ENCODE measurements at places on chromosomes 16 and 17.

DNA sequence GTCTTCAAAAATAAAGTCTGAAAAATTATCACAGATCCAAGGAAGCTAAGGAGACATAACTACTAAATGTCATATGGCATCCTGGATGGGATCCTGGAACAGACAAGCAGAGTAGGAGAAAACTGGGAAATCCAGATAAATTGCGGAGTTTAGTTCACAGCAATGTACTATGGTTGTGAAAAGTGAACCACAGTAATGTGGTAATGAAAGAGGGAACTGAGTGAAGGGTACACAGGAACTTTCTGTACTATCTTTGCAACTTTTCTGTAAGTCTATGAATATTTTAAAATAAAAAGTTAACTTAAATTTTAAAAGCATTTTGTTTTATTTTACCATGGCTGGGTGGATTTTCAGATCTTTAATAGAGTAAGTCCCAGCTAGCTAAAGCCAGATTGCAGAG is 16.3 kb downstream of the SLFN12L start:
- no peak for DNase-seq

GRCh38 chr17:17769869-17770631 is 66.7 kb downstream of the SREBF1 start:
- no peak for DNase-seq

- no peak for DNase-seq
Measured at GRCh38 chr16:82834151-82834815, 207.5 kb downstream of the CDH13 start.

GRCh38 chr17:4742629-4743028 is 2.9 kb upstream of the CXCL16 start:
- DNase-seq, result no peak

- DNase-seq, result peak; percentile 31
Measured at GRCh38 chr17:13302983-13303382, 285.2 kb upstream of the ELAC2 start.

DNA sequence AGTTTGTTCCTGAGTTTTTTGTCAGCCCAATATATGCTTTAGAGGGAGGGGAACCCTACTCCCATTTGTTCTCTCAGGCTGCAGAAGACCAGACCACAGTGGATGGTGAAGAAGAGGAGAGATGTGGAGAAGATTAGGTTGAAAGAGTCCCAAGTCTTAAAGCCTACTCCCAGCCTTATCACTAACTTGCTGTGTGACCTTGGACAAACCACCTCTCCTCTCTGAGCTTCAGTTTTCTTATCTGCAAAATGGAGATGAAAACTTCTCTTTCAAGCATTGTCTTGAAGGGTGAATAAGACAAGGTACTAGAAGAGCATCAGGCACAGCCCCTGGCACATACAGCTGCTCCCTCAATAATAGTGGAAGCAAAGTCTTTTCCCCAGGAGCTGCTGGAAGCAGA is 15.1 kb upstream of the LHX1 start:
- DNase-seq, result no peak

DNA sequence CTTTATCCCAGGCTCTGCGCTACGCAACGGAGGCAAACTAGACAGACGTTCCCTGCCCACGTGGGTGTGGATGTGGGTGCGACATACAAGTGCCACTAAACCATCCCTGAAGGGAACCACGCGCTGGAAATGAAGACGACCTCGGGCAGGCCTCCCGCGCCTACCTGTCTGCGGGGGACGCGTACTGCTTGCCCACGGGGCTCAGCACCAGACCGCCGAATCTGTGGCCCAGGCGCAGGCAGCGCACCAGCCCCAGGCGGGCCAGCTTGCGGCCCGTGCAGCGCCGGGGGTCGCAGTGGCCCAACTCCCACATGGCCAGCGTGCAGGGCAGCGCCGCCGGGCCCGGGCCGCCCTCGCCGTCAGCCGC is 480 bp downstream of the TSR3 start:
- no peak for DNase-seq

DNA sequence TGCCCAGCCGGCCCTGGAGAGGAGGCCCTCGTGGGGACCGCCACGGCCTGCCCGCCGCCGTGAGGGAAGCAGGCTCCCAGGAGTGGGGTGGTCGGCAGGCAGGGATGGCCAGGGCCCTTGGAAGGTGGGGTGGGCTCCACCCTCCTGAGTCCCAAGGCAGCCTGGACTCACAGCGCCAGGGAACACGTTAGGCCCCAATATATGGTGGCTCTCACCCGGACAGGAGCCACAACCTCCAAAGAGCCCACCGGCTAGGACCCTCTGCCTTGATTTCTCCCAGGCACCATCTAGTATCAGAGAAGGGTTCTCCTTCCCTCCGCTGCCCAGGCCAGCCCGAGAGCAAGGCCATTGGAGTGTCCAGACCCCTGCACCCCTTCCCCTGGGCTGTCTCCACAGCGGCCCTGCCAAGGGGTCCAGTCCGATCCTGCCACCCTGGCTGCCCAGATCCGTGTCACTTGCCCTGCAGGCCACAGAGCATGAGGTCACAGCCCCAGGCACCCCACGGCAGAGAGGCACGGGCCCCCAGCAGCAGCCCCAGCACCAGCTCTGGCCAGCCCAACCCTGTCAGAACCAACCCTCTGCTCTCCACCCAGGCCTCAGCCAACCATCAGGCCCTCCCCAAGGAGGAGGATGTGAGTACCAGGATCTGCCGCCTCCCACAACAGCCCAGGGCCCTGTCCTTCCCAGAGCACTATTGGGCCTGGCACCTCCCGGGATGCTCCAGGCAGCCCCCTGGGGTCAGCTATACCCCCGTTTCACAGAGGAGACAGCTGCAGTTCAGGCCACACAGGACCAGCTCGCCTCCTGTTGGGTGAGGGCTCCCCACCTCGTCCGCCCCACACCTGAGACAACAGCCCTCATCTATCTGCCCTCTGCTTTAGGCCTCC is 1.1 kb upstream of the AXIN1 start:
- DNase-seq, result no peak

DNA sequence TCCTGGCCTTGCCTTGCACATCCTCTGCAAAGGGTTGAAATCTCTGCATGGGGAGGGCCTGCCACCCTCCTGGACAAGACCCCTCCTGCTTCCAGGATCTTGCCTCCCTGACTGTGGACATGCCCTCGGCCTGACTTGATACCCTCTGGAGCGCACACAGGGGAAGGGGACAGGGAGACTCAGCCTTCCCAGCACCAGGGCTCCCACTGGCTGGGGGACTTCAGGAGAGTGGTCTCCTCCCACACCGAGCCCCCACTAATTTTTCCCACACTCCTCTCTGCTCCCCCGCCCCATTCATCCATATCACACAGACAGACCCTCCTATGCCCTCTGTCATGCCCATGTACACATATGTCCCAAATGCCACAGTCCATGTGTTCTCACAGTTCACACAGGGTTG is 14.3 kb downstream of the SGCA start:
- DNase-seq, result no peak

GRCh38 chr17:78789149-78789662 is 7.1 kb upstream of the CYTH1 start:
- DNase-seq, result no peak

GRCh38 chr17:74243013-74243755 is 29.8 kb downstream of the TTYH2 start:
- no peak for DNase-seq

DNA sequence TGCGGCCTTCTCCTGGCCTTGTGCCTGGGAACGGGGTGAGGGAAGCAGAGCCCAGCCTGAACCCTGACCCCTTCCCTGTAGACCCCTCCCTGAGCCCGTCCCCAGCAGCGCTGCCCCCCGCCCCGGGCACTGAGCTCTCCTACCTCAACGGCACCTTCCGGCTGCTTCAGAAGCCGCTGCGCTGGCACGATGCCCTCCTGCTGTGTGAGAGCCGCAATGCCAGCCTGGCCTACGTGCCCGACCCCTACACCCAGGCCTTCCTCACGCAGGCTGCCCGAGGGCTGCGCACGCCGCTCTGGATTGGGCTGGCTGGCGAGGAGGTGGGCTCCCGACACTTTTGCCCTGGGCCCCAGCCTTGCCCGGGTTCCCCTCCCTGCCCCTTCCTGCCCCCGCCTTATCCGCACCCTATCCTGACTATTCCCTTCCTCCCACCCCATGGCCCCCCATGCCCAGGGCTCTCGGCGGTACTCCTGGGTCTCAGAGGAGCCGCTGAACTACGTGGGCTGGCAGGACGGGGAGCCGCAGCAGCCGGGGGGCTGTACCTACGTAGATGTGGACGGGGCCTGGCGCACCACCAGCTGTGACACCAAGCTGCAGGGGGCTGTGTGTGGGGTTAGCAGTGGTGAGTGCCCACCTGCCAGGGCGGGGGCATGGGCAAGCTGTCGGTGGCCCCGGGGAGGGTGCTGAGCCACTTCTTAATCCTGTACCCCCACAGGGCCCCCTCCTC is 62.1 kb downstream of the MRC2 start:
- no peak for DNase-seq

All from Caco-2 (cell line).